Dermis lymphatic vessel endothelial cell (primary cell): ENCODE measurements at places on chromosomes 7 and 10. TPM values are rescaled to one million over a fixed set of nuclear protein-coding genes. Genes with fewer than 3 reads are reported as not detected.

Gene SH2D4B
- total RNA-seq, result under 0.01 TPM in 2 replicates

Gene PNLIPRP1
- total RNA-seq, result not detected in 2 replicates

Gene CUBN
- 13.5 and 19.9 TPM in 2 replicates for total RNA-seq

Gene LAMB4
- total RNA-seq, result 0.11 and 0.43 TPM in 2 replicates

Gene ASAH2
- total RNA-seq, result 0.60 and 0.65 TPM in 2 replicates

Gene CAMK2G
- 19.9 and 23.8 TPM in 2 replicates for total RNA-seq

Gene FANK1
- 0.22 and 1.1 TPM in 2 replicates for total RNA-seq

Gene FEZF1
- not detected in 2 replicates for total RNA-seq

Gene PILRA
- total RNA-seq, result 0.17 and 0.22 TPM in 2 replicates

Gene ABCB1
- 0.26 and 0.87 TPM in 2 replicates for total RNA-seq

Gene TMEM273
- total RNA-seq, result 5.6 and 29.3 TPM in 2 replicates

Gene C10orf90
- not detected in 2 replicates for total RNA-seq

Gene FXYD4
- not detected in 2 replicates for total RNA-seq

Gene ACSM6
- total RNA-seq, result not detected in 2 replicates

Gene ADAM22
- 0.43 and 2.0 TPM in 2 replicates for total RNA-seq

Gene HOXA5
- total RNA-seq, result 2.3 and 10.7 TPM in 2 replicates

Gene STAMBPL1
- total RNA-seq, result 0.33 and 0.34 TPM in 2 replicates

Gene CRYGN
- not detected in 2 replicates for total RNA-seq

Gene VWDE
- under 0.01 TPM in 1 of 2 replicates, not detected in the other for total RNA-seq

Gene HYAL4
- total RNA-seq, result 0.17 and 0.22 TPM in 2 replicates

Gene BMPR1A
- total RNA-seq, result 0.34 and 0.98 TPM in 2 replicates

Gene TMEM213
- total RNA-seq, result not detected in 2 replicates

Gene MEIG1
- 0.22 and 0.34 TPM in 2 replicates for total RNA-seq

Gene FGL2
- 1.1 and 4.9 TPM in 2 replicates for total RNA-seq

Gene SBDS
- total RNA-seq, result 71.2 and 99.3 TPM in 2 replicates

Gene UPF2
- total RNA-seq, result 12.4 and 16.8 TPM in 2 replicates

Gene CHCHD3
- 53.0 and 67.4 TPM in 2 replicates for total RNA-seq

Gene PHKG1
- 0.33 and 0.52 TPM in 2 replicates for total RNA-seq

Gene ARHGEF35
- total RNA-seq, result under 0.01 and 0.43 TPM in 2 replicates

Gene PSD
- 0.11 and 0.26 TPM in 2 replicates for total RNA-seq

Gene TMEM26
- total RNA-seq, result under 0.01 and 0.09 TPM in 2 replicates

Gene NPY
- not detected in 2 replicates for total RNA-seq

Gene PNLIPRP3
- not detected in 2 replicates for total RNA-seq
